ENCODE measurements at places on chromosomes 7 and 10.
A peak's percentile ranks its signal among the peaks of the same experiment; 100 is the strongest.

GRCh38 chr10:88347022-88347421, 236.1 kb downstream of the RNLS start:
- DNase-seq: no peak

DNA sequence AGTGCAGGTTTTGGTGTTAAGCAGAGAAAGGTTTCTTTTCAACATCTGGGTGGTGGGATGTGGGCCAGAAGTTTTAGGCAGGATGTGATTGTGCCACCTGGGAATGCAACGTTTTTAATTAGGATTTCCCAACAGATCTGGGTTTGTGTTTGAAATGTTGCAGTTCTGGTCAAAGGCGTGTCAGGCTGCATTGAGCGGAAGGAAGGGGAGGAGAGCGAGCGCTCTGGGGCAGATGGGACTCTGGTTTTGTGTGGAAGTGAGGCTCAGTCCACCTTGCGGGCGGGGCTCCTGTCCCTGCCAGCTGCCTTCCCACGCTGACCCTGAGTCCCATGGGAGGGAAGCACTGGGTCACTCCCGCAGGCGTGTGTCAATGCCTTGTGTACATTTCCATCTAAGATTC, 767.7 kb downstream of the KCNMA1 start:
- no peak for DNase-seq

DNA sequence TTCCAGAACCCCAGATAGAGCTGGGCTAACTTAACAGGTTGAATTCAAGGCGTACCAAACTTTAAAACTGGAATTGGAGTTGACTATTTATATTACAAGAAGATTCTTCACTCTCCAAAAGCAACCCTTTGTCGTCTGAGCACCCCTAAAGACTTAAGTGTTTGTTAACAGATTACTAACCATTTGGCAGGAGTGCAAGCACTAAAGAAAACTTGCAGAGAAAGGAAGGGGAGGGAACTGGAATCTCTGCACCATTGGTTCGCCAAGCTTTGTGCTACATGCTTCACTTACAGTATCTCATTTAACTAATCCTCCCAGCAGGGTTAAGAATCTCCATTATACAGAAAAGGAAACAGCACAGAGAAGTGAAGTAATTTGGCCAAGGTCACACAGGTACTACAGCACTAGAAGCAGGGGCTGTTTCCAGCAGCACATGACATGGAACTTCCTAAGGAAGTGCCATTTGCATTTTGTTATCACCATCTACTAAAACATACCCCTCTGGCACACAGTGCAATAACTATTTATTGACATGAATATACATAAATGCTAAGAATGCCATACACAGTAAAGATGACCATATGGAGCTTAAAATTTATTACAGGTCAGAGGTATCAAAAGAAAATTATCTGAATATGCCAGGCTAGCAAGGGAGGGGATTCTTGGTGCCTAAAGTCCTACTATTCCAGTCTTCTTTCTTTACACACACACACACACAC, 201.2 kb downstream of the KCNMA1 start:
- no peak for DNase-seq

- DNase-seq: no peak
These were observed 15.8 kb upstream of the LYZL2 start for GRCh38 chr10:30645340-30645827.

GRCh38 chr7:44470135-44470479, 20.4 kb downstream of the NUDCD3 start:
- no peak for DNase-seq

DNA sequence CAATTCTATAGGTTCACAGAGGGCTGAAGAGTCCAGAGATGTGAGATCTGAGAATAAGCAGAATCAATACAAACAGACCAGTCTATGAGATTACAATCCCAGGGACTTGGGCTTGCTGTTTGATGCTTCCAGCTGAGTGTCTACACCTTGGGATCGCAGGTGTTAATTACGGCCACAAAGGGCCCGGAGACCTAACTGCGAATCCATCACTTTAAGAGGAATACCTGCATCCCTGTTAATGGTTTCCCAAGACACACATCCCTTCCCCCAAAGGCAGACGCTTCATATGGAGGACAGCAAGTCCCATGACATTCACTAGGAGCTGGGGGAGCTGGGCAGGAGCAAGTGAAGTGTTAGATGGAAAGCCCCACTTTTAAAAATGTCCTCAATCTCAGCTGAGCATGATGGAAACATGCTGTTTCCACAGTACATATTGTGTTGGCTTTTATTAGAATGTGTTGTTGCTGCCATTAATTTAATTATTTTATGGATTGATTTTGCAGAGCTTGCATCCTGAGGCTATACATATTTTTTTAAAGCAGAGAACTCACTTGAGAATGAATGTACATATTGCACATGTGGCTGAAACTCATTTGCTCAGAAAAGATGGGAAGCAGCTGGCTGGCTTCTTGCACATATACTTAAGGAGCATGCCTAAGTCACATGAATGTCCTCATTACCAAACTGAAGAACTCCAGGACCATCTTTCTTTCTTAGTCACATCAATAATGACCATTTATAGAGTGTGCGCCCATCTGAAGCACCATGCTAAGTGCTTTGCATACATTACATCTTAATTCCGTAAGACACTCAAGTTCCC, 151.3 kb downstream of the NEBL start:
- no peak for DNase-seq

- no peak for DNase-seq
These were observed 108.3 kb upstream of the DPP6 start for GRCh38 chr7:153943861-153944260.

GRCh38 chr7:38594949-38595348, 36.2 kb downstream of the AMPH start:
- no peak for DNase-seq

- no peak for DNase-seq
These were observed 1.2 kb upstream of the TFR2 start for GRCh38 chr7:100642534-100642907.

GRCh38 chr10:60073781-60074656, 167.7 kb upstream of the CCDC6 start:
- DNase-seq: no peak

- DNase-seq: no peak
These were observed 25.5 kb downstream of the FZD1 start for GRCh38 chr7:91289633-91290254.

DNA sequence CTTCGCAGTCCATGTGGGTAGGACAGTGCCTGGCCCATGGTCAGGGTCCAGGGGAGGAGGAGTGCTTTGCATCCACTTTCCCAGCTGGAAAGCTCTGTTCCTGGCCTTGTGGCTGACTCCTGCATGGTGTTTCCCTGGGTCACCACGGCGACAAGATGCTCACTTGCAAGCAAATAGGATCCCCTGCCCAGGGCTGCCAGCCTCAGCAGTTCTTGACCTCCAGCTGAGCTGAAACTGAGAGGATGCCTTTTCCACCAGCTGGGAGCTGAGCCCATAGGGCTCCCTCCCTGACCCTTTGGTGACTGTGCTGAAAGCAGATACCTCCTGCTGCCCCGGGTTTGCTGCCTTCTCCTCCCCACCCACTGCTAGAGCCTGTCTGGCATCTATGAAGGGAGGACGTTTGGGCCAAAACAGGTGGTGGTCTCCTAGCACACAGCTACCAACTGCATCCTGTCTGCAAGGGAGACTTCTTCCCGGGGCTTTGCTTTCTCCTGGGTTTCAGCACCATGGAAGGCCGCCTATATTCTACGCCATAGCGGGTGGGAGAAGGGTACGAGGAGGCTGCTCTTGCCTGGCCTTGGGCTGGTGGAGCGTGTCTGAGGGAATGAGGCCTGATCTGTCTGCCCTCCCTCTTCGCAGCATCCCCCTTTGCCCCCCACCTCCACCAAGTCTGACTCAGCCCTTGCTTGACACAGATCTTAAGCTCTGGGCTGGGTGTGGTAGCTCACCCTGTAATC, 34.4 kb downstream of the UBTD1 start:
- DNase-seq: no peak

- DNase-seq: no peak
These were observed 524.4 kb downstream of the NEBL start for GRCh38 chr10:20372748-20373147.

DNA sequence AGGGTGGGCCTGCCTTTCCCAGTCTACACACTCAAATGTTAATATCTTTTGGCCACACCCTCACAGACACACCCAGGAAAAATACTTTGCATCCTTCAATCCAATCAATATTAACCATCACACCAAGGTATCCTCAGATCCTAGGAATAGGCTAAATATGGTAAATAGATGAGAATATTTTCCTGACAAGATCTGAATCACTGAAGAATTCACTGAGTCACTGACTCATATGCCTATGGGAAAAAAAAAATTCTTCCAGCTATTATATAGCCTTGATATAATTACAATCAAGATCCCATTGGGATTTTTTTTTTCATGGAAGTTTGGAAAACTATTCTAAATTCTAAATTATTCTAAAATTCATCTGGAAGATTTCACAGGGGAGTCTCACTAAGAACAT, 65.8 kb downstream of the INHBA start:
- no peak for DNase-seq

GRCh38 chr10:94299417-94299816, 63.3 kb downstream of the NOC3L start:
- no peak for DNase-seq

- peak; percentile 7 for DNase-seq
These were observed 707 bp upstream of the C1GALT1 start for GRCh38 chr7:7181519-7182155.

- DNase-seq: no peak
These were observed 369 bp upstream of the SCIN start for GRCh38 chr7:12570168-12570533.

DNA sequence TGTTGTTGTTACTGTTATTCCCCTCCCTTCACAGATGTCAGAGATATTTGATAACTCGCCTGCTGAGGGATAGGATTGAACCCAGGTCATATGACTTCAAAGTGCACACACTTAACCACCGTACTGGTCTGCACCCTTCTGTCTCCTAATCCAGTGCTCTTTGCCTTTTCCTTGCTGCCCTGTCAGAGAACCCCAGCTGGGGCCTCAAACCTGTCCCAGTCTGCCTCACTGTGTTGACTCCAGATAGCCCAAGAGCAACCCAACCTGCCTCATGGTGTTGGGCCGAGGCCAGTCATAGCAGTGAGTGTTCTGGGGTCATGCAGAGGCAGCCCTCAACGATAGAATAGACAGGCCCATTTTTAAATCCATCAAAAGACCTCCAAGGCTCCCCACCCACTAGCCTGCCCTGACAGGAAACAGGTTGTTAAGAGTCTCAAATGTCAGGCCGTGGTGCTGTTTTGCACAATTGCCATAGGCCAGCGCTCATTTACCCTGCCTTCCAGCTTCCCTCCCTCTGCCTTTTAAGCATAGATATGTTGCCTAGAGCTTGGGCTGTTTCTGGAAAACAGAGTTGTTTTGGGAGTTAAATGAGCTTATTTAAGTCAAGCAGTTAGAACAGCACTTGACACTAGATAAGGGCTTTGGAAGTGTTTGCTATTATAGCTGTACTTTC, 37.0 kb upstream of the PDCD4 start:
- no peak for DNase-seq

DNA sequence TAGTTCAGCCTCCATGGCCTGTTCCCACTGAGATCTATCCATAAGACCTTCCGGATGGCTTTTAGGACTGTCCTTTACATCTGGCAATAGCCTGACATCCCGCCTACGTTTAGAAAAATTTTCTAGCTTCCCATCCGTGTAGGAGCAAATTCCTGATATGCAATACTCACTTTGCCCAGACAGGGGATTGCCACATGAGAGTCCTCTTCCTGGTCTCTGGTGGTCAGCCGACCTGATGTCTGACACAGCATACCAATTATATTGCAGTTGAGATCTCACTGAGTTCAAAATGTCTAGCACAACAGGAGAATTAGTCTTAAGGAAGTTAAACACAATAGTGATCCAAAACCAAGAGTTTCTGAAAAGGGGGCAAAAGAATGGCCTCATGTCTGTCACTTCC, 9.4 kb upstream of the ETV1 start:
- DNase-seq: no peak

DNA sequence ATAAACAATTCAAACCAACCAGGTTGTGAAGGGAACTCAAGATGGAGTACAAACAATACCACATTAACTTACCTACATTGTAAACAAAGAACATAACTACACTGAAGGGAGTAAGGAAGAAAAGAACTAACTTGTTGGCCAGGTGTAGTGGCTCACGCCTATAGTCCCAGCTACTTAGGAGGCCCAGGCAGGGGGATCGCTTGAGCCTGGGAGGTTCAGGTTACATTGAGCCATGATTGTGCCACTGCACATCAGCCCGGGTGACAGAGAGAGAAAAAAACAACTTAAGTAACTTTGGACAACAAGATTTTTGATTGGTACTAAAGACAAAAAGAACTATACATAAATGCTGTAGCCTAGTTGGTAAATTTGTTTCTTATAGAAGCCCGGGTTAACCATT, 68.8 kb downstream of the TRIL start:
- DNase-seq: no peak

DNA sequence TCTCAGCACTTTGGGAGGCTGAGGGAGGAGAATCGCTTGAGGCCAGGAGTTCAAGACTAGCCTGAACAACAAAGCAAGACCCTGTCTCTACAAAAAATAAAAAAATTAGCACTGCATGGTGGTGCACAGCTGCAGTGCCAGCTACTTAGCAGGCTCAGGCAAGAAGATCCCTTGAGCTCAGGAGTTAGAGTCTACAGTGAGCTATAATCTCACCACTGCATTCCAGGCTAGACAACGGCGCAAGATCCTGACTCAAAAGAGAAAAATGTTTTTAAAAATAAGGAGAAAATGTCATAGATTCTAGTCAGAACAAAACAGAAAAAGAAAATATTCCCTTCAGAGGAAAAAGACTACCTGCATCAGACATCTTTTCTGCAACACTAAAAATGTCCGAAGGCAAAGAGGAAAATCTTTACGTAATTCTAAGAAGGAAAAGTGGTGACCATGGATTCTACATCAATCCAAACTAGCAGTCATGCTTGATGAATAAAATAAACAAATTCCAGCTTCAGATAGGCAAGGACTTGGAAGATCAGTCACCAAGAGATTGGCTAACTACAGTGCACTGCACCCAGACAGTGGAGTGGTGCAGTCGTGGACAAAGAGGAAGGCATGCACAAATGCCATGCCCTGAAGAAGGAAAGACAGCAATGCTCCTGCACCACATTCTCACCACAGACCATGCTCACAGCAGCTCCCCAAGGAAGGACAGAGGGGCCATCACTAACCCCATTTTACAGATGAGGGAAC, 54.3 kb downstream of the ERCC6 start:
- DNase-seq: no peak

DNA sequence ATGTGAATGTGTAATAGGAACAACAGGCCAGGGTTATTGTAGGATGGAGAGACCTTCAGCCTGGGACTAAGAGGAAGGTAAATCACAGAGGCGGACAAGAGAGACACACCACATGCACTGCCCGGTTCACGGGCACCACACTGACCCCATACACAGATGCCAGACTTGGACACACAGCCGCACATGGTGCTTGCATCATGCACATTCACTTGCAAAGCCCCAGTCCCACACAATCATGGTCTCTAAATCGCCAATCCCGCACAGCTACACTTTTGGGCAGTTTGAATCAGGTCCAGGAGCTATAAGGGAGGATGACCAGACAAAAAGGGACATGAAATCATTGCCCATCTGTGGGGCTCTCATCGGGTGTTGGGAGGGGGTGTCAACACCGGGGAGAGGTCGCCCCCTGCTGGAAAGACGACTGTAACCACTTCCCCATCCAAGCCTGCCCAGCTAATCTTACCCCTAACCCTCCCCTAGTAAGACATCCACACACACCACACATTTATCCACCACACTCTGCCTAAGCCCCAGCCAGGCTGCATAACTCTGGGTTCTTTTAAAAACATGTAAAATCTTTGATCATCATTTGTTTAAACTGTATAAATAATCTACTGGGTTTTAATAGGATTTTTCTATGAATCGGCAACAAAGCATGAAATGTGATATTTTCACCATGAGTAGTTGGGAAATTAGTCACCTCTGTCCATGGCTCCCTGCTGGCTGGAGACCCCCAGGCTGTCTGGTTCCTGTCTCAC, 40.5 kb upstream of the SLF2 start:
- no peak for DNase-seq

All from stimulated activated CD4-positive, alpha-beta T cell treated with anti-CD3 and anti-CD28 coated beads, TNF-alpha, amount 100 ng/mL, for 1 hour (primary cell).